ENCODE measurements at places on chromosomes 4 and X. TPM values are rescaled to one million over a fixed set of nuclear protein-coding genes. Genes with fewer than 3 reads are reported as not detected.

Gene FRG2
- total RNA-seq, result not detected

Gene TEX13C
- not detected for total RNA-seq

Gene NOX1
- not detected for total RNA-seq

DNA sequence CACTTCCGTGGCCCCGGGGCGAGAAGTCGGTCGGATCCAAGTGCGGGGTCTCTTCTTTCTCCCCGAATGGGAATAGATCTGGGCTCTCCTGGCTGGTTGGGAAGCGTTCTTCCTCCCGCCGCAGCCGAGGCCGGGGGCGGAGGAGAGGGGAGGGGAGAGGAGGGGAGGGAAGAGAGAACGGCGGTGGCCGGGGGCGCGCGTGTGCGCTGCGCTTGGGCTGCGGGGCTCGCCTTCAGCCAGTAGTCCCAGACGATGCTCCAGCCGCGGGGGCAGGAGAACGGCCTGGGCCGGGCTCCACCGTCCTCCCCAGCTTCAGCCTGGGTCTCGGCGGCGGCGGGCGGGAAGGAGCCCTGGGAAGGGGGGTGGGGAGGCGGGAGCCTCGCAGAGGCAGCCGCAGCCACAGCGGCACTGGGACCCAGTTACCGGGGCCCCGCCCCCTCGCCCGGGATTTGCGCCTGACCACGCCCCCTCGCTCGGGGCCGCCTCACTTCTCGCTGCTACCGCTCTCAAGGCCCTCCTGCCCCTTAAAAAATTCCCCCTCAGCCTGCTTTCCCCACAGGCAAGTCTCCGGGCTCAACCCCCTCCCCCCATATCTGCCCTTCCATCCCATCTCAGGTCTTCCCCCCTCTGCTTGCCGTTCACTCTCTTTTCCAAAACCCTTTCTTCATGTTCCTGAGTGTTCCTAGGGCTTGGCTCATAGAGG is at the start of gene FGD1:
TSS of gene FGD1 (minus strand) at position 421 of the 703 bp plus-strand sequence. CDS start 802 bp downstream, outside the sequence.
- H3K36me3 ChIP-seq, result no peaks in the 10 kb centered on the region
- no peaks in the 10 kb centered on the region for H3K4me1 ChIP-seq
- no peak within 1 kb of the TSS for H3K27ac ChIP-seq
- DNase-seq, result peak; percentile 62
- H3K27me3 ChIP-seq, result no peaks in the 10 kb centered on the region

GRCh38 chr4:101823864-101824263 is 33.3 kb downstream of the BANK1 start:
- DNase-seq, result no peak
- no peaks in the 10 kb centered on the region for H3K4me1 ChIP-seq
- H3K36me3 ChIP-seq, result no peaks in the 10 kb centered on the region
- H3K4me3 ChIP-seq, result no peak overlapping the region
- H3K27ac ChIP-seq, result no peak overlapping the region

DNA sequence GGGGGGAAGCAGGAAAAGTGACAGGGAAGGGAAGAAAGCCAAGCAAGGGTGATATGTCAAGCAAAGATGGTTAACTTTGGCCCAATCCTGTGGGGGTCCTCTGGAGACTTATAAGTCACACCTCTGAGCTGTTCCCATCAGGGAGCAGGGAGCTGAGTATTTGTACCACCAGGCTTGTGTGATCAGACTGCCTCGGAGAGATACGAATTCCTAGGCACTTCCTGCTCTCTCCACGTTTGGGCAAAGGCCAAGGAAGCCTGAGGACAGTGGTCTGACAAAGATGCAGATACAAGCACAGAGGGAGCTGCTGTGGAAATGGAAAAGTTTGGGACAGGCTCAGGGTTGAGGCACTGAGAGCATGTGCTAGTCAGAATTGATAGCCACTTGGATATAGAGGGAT is 10.4 kb upstream of the PPP3CA start:
- DNase-seq, result no peak
- H3K4me3 ChIP-seq, result no peak overlapping the region
- H3K4me1 ChIP-seq, result peaks cover 3% of the 10 kb centered on the region
- no peaks in the 10 kb centered on the region for H3K27me3 ChIP-seq
- no peaks in the 10 kb centered on the region for H3K36me3 ChIP-seq

DNA sequence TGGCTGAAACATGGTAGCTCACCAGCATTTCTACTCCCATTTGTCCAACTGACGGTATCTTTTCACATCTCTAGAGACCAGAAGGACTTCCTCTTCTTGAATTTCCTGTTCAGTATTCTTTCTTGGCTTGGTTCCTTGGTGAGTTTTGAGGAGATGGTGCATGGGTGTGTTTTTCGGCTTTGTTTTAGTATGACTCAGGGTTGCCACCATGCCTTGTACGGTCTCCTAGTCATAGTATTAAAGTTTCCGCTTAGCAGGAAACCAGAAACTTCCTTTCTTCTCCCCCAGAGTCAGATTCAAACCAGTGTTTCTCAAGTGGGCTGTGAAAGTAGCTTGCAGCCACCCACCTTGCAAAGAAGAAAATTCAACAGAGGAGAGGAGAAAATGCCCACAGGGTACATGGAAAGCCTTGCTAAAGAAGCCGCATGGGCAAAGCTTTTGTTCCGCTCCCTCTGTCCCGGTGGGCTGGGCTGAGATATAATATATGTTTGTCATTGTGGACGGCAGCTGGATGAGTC is 5.7 kb downstream of the CD99 start:
- no peak for DNase-seq
- H3K36me3 ChIP-seq, result no peaks in the 10 kb centered on the region
- H3K4me1 ChIP-seq, result peaks cover 29% of the 10 kb centered on the region
- no peak overlapping the region for H3K27ac ChIP-seq
- no peaks in the 10 kb centered on the region for H3K27me3 ChIP-seq
- H3K4me3 ChIP-seq, result no peak overlapping the region

DNA sequence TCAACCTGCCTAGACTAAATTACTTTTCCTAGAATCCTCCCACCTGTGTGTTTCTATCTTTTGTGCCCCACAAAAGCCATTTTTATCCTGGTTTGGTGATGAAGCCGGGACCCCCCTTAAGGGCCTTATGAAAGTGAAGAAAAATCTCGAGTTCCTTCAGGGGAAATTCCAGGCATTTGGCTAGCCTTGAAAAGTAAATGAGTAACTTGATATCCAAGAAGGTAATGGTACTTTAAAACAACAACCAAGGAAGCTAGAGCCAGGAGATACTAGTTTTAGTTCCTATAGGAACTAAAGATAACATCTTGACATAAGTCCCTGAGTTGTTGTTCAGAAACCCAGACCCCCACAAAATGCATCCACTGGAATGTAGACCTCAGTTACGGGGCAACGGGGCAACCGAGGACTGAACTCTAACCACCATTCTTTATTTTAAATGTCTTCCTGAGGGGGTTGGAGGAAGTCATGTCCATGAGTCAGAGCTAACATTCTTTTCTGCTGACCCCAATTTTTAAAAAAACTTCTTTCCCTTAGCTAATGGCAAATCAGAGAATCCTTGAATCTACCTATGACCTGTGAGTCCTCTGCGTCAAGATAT is 73.9 kb downstream of the VCX3A start:
- no peaks in the 10 kb centered on the region for H3K4me1 ChIP-seq
- no peaks in the 10 kb centered on the region for H3K36me3 ChIP-seq
- H3K27me3 ChIP-seq, result no peaks in the 10 kb centered on the region
- H3K4me3 ChIP-seq, result no peak overlapping the region

GRCh38 chr4:87975466-87975865 is at the start of gene SPP1:
Gene SPP1, plus strand, starts transcription at chr4:87975714. Its CDS starts 1,182 bp downstream, at chr4:87976896.
- H3K27ac ChIP-seq, result no peak within 1 kb of the TSS
- DNase-seq, result no peak
- H3K4me1 ChIP-seq, result no peaks in the 10 kb centered on the region
- H3K4me3 ChIP-seq, result no peak within 1 kb of the TSS

- peaks cover 3% of the 10 kb centered on the region for H3K27me3 ChIP-seq
- DNase-seq, result no peak
- no peaks in the 10 kb centered on the region for H3K36me3 ChIP-seq
- peak overlapping the region; percentile 81 for H3K27ac ChIP-seq
- H3K4me1 ChIP-seq, result peaks cover 1% of the 10 kb centered on the region
These were observed 1.6 kb downstream of the MID2 start for GRCh38 chrX:107827030-107827831.

- H3K36me3 ChIP-seq, result no peaks in the 10 kb centered on the region
- H3K4me1 ChIP-seq, result no peaks in the 10 kb centered on the region
These were observed 73.6 kb downstream of the MED28 start for GRCh38 chr4:17688011-17688441.
